ENCODE measurements at places on chromosomes 4 and X.

GRCh38 chr4:25104591-25104990 lies 55.7 kb downstream of the SEPSECS start:
- no peak for DNase-seq

DNA sequence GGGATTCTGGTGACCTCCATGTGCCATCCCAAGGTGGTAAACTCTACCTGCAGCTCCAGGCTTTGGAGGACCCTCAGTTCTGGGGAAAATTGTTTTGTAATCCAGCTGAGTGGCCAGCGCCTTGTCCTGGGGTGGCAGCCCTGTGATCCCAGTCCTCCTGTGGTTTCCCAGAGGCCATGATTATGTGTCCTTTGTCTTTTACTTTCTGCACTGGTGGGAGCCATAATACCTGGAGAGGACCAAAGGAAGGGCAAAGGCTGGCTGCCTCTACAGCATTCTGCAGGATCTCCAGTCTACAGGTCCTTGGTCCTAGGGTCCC lies 64.0 kb downstream of the NBDY start:
- DNase-seq = no peak

DNA sequence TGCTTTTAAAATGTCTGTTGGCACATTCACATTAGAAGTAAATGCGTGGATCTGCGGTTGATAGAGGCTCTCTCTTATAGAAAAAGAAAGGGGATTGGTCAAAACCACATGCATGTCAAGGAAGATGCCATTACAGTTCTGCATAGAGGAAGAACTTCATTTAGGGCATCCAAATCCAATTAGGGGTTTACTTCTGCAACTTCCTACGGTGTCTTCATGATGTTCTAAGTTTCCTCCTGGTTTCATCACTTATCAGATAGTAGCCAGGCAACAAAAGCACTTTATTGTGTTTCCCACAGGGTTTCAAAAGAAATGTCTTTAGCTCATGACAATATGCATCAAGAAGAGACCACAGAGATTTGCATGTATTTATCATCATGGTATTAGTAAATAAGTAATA lies 136.0 kb upstream of the HPGD start:
- DNase-seq = no peak

- DNase-seq = no peak
These were observed 411.1 kb downstream of the TRIML1 start for GRCh38 chr4:188550296-188550695.

- no peak for DNase-seq
These were observed 15.0 kb upstream of the ENAM start for GRCh38 chr4:70613306-70614183.

- no peak for DNase-seq
These were observed 22.1 kb downstream of the ANAPC10 start for GRCh38 chr4:145075742-145076468.

All from activated T-helper 9 cell treated with anti-CD3 and anti-CD28 coated beads, Interleukin-2, amount 50 U/mL, for 16 hours (primary cell).